ENCODE measurements at places on chromosomes 11 and 22.

DNA sequence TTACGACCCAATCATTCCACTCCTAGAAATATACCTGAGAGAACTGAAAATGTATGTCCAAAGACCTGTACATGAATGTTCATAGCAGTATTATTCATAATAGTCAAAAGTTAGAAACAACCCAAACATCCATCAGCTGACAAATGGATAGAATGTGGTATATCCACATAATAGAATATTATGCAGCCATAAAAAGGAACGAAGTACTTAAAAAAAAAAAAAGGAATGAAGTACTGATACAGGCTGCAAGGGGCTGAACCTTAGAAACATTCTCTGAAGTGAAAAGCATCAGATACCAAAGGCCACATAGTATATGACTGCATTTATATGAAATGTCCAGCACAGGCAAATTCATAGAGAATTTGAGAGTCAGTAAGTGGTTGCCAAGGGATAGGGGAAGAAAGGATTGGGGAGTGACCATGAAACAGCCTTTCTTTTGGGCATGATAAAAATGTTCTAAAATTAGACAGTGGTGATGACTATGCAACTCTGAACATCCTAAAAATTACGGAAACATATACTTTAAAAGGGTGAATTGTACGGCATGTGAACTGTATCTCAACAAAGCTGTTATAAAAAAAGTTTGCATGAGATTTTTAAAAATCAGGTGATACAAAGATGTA, 1.8 kb downstream of the TPST2 start:
- no peak for DNase-seq

- no peak for DNase-seq
Observed at GRCh38 chr11:9038541-9038940, 34.7 kb upstream of the NRIP3 start.

DNA sequence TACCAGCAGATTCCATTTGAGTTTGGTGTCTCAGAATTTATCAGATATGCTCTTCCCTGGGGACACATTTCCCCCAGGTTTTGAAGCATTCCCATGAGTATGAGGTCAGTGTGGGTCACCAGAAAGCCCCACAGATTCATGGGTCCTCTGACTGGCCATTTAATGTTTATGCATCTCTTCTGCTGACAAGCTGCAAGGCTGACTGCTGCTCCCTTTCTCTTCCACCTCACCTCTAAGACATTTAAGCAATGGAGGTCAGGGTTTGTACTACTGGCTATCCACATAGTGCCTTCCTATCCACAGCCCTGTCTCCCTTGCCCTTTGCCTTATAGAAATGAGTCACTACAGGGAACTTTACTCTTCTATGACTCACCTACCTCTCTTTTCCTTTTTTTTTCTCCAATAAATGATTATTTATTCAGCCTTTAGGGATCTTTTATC, 106.0 kb upstream of the TIMP3 start:
- no peak for DNase-seq

GRCh38 chr22:38468443-38469305, 778 bp downstream of the KDELR3 start:
- DNase-seq = peak; percentile 21

- DNase-seq = no peak
Observed at GRCh38 chr11:36123336-36124101, 165.7 kb downstream of the COMMD9 start.

- DNase-seq = no peak
Observed at GRCh38 chr11:9840460-9841004, 176.7 kb downstream of the SWAP70 start.

GRCh38 chr11:43123443-43123842, 188.4 kb upstream of the API5 start:
- no peak for DNase-seq

- no peak for DNase-seq
Observed at GRCh38 chr22:40396882-40397281, 26.5 kb downstream of the SGSM3 start.

GRCh38 chr22:38108561-38109319, 1.7 kb downstream of the BAIAP2L2 start:
- no peak for DNase-seq

DNA sequence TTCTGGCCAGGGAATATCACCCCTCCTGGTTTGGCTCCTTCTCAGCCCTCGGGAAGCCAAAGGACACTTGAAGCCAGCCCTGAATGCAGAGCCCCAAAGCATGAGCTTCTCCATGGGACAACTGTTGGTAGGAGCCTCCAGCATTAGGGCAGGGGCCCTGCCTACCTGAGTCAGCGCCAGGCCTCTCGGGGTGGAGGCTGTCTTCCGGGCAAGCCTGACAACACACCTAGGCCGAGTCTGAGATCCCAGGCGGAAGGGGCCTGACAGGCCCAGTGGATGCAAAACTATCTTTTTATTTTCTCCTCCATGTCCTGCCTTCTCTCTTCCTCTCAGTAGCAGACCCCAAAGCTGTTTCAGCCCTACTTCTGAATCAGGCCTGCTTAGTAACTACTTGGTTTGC, 27.6 kb downstream of the RCOR2 start:
- no peak for DNase-seq

- no peak for DNase-seq
Observed at GRCh38 chr11:130705670-130706421, 210.4 kb downstream of the SNX19 start.

- no peak for DNase-seq
Observed at GRCh38 chr11:27868709-27869108, 168.5 kb upstream of the BDNF start.

DNA sequence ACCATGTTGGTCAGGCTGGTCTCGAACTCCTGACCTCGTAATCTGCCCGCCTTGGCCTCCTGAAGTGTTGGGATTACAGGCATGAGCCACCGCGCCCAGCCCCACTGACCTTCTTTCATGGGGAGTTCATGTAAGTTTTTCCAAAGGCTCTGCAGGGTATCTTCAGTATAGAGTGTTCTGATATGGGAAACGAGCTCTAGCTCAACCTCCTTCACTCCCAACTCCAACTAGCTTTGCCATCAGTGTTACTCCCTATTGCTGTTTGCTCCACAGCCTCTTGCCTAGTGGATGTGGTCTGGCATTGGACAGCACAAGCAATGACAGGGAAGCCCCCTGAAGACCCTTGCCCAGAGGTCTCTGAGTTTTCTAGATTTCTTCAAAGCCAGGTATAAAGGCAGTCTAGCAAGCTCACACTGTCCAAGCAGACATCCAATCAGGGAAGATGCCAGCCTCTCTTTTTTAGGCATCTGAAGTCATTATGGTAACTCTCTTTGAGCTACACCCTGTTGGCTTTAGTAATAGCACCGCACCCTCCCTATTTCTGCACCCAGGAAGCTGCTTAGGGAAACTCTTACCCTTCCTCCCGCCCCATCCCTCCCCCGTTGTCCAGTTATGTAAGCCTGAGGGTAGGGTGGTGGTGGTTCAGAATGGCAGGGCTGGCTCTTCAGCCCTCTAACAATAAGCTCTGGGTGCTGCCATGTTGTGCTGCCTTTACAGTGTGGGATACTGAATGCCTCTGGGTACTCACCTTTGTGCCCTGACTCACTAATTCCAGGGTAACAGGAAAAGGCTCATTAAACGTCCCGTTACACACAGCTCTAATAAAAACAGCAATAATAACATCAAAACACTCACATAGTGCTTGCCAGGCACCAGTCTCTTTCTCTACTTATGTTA, 41.4 kb upstream of the CLDN5 start:
- no peak for DNase-seq

- no peak for DNase-seq
Observed at GRCh38 chr11:65777821-65778361, 2.9 kb downstream of the AP5B1 start.

GRCh38 chr22:29040385-29041275, 21.0 kb downstream of the C22orf31 start:
- DNase-seq = peak; percentile 74

- no peak for DNase-seq
Observed at GRCh38 chr11:59173080-59173963, 1.4 kb downstream of the DTX4 start.

- no peak for DNase-seq
Observed at GRCh38 chr11:30244265-30244664, 13.5 kb downstream of the FSHB start.

DNA sequence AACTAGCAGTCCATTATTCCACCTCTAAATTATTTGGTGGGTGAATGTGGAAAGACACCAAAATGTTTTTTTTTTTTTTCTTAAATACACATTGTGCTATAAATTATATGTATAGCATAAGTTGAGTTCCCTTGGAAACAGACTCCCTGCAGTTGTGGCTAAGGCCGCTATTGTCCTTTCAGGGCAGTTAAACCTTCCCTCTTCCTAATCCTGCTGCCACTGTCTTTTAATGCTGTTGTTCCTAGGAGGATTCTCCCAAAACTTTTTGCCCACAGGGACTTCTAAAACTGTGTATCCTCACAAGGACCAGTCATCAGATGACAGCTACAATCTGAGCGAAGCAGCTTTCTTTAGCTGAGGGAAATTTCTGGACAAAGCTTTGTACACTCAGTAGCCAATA, 478.9 kb upstream of the CHORDC1 start:
- no peak for DNase-seq

GRCh38 chr22:38214302-38215056, 12.7 kb downstream of the MAFF start:
- peak; percentile 60 for DNase-seq

GRCh38 chr11:46210133-46210636, 67.3 kb upstream of the CREB3L1 start:
- no peak for DNase-seq

- no peak for DNase-seq
Observed at GRCh38 chr11:79221444-79222130, 219.2 kb downstream of the TENM4 start.

GRCh38 chr11:129458278-129458677, 82.6 kb downstream of the BARX2 start:
- DNase-seq = no peak

GRCh38 chr11:57373146-57373545, 7.8 kb downstream of the PRG3 start:
- DNase-seq = no peak

- no peak for DNase-seq
Observed at GRCh38 chr22:37518509-37519267, 527 bp downstream of the CARD10 start.

GRCh38 chr11:17838102-17838501, 103.5 kb downstream of the KCNC1 start:
- DNase-seq = no peak

DNA sequence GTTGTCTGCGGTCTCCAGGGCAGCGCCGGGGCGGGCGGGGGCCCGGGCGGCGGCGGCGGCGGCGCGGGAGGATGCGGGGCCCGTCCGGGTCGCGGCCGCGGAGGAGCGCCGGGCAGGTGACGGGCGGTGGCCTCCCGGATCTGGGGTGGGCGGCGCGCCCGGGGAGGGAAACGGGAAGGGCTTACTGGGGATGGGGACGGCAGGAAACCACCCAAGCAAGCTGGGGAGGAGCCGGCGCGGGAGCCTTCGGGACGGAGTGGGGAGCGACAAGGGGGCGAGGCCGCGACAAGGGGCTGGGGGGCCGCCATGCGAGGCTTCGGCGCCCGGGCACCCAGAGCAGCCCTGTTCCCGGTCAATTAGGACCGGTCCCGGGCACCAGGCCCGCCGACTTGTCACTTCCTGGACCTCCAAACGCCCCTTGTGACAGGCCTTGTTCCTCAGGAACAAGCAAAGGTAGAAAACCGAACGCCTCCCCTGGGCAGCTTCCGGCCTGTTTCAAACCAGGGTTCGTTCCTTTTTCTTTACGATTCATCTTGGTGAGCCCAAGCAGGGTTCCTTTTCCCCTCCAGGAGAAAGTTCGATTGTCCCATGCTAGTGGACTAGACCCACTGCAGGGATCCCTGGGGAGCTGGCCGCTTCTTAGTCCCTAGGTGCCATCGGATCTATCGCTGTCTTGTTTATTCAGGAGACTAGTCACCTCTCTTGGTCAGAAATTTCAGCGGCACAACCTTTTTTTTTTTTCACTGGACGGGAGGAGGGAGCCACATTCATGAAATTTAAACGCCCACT, 492 bp downstream of the JHY start:
- peak; percentile 15 for DNase-seq

- no peak for DNase-seq
Observed at GRCh38 chr11:72840780-72841179, 26.6 kb downstream of the ATG16L2 start.

DNA sequence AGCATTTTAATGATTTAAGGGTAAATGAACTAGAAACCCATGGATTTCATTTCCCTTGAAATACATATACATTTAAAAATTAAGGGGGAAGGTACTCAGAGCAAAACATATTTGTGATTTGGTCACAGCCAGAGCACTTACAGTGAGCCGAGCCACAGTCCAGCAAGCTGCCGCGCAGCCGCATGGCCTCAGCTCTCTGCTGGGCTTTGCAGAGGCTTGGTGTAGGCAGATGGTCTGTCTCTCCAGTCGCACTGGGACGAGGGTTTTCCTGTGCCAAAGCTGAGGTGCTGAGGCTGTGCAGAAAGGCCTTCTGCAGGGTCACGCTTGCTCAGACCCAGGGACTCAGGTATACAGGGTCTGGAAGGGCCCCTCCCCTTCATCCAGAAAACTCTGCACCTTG, 367.3 kb downstream of the OPCML start:
- DNase-seq = no peak

DNA sequence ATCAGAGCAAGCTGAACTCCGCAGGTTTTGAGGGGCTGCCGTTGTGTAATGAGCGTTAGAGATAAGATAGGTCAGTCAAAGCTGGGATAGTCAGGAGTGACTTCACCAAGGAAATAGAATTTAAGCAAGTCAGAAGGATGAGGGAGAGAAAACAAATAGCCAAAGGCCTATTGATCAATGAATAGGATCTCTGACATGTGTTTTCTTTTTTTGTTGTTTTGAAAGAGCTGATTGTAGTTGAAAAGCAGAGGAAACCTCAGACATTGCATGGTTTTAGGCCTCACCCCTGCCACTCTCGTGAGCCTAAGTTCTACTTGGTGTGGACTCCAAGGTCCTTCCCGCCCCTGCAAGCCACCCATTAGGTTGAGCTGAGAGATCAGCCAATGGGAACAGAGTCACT, 3.2 kb downstream of the EIF3L start:
- DNase-seq = no peak

DNA sequence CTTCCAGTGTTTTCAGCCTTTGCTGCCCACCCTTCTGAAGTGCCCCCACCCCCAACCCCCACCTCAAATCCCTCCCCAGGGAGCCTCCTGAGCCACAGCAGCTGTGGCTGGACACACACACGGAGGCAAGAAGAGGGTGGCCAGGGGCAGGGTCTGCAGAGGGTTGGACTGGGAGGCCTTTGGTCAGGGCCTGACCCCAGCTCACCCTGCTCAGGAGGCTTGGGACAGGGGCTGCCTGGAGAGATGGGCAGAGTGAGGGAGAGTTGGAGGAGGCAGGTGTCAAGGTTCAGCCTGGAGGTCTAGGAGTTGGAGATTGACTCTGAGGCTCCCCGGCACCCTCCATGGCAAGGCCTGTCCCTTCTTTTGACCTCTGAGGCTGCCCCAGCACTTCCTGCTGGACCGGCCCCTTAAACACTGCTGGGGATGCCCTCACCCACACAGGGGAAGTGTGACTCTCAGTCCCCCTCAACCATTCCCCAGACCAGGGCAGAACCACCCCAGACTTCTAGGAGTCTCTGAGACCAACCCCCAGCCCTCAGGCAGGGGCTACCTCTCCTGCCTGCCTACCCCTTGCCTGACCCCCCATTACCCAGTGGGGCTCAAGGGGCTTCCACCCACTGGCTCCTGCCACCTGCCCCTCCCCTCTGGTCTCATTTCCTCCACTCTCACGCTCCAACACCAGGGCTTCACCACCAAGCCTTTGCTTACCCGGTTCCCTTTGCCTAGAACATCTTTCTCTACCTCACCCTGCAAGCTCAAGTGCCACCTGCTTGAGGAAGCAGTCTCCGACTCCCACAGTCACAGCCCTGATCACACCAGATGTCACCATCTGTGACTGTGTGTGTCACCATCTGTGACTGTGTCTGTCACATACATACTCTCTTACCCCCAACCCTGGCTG, 8.6 kb downstream of the ARAP1 start:
- no peak for DNase-seq
